Activated naive CD4-positive, alpha-beta T cell treated with anti-CD3 and anti-CD28 coated beads, Interleukin-2, amount 10 ng/mL, durations not matched to agents 7 days and 5 days (primary cell): ENCODE measurements at places on chromosomes 4 and X.
A peak's percentile ranks its signal among the peaks of the same experiment; 100 is the strongest.

GRCh38 chr4:156692016-156692415, 279.6 kb downstream of the PDGFC start:
- no peak for DNase-seq

- no peak for DNase-seq
Observed at GRCh38 chr4:113788888-113789287, 27.4 kb upstream of the CAMK2D start.

DNA sequence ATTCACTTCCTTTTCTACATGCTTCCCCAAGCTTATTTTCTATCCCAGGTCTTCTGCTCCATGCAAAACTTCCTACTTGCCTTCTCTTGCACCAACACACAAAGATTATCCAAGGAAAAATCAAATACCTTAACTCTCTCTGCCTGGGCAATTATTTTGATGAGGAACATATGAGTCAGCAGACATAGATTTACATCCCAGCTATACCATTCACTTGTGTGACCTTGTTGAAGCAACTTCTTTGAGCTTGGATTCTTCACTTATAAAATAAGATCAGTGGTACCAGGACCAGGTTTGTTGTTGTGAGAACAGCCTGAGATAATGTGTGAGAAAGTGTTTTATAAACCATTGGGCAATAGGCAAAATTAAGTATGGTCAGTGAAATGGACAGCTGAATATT, 39.1 kb upstream of the TMEM192 start:
- DNase-seq: no peak

GRCh38 chr4:185210102-185210981, 944 bp downstream of the SNX25 start:
- DNase-seq: peak; percentile 62

DNA sequence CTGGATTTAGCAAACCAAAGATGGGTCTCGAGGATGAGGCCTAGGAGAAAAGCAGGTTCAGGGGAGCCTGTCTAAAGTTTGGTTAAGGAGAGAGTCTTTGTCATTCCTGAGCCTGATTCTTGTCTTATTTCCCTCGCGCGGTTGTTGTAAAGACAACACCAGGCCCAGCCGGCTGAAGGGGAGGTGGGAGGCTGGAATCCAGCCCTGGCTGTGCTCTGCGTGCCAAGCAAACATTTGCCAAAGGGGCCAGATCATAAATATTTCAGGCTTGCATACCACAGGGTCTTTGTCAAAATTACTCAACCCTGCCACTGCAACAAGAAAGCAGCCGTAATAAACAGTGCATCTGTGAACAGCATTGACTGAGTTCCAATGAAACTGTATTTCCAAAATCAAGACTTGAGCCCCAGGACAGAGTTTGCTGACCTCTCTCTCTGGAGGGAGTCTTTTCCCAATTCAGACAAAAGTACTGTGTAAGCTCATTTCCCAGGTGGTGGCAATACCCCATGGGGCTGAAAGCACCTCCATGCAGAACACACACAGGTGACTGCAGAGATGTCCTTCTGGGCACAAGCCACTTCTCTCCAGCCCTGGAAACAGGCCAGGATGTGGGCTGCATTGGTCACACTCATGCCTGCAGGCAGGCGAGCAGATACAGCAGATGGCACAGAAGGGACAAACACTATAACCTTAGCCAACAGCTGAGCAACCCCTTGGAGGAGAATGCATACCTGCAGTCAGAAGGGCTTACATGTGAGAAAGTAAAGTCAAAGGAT, 320.3 kb downstream of the STK32B start:
- no peak for DNase-seq

DNA sequence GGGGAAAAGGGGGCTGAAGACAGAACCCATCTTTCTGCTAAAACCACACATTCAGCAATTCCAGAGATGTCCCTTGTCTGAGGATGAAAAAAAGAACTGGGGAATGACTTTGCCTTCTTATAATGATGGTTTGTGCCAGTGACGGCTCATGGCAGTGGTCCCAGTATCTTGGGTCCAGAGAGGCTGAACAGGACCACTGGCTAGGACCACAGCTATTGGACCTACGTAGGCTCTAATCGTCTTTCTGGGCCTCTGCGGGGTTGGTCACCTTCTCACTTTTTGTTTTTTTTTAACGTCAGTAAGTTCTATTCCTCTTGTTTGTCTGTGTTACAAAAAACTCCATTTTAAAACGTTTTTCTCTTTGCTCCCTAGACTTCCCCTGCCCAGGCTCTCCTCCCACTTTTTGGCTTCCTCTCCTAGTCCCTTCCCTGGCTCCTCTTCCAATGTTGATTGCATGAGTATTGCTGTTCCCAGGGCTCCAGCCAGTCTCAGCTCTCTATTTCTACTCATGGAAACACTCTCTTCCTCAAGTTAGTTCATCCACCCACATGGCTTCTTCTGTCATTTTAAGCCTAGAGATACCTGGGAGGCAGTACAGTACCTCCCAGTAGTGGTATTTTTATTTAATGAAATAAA, 52.6 kb upstream of the STX18 start:
- DNase-seq: no peak

DNA sequence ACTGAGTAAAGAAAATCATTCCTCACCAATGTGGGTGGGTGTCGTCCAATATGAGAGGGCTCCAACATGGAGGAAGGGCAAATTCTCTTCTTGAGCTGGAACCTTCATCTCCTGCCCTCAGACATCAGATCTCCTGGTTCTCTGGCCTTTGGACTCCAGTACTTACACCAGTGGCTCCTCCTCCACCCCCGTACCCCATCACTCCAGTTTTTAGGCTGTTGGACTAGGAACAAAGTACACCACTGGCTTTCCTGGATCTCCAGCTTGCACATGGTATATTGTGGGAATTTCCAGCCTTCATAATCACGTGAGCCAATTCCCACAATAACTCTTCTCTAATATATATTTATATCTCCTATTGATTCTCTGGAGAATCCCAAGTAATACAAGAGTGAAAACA, 196.9 kb downstream of the PDHA2 start:
- DNase-seq: no peak

DNA sequence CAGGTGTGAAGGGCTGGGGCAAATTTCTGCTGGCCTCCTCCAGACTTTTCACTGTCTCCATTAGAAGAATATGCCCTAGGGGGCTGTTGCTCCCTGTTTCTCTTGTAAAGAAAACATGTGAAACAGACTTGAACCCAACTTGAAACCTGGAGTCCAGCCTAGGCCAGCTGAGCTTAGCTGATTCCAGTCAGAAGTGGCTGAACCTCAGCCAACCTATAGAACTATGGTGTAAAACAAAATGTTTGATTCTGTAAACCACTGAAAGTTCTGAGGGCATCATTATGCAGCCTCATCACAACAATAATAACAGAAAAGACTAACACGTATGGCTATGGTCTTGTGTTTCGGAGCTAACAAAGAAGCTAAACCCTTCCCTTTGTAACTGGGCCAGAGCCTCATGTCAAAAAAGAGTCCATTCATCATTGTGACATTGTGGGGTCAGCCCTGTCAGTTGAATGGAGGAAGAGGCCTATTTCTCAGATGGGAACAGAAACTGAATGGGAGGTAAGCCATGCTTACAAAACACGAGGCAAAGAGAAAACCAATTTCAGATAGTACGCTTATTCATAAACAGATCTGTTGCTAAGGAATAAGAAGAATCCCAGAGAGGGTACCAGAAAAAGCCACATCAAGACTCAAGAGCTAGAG, 34.1 kb downstream of the SETD7 start:
- no peak for DNase-seq

GRCh38 chr4:122259849-122260248, 107.7 kb downstream of the BLTP1 start:
- no peak for DNase-seq

DNA sequence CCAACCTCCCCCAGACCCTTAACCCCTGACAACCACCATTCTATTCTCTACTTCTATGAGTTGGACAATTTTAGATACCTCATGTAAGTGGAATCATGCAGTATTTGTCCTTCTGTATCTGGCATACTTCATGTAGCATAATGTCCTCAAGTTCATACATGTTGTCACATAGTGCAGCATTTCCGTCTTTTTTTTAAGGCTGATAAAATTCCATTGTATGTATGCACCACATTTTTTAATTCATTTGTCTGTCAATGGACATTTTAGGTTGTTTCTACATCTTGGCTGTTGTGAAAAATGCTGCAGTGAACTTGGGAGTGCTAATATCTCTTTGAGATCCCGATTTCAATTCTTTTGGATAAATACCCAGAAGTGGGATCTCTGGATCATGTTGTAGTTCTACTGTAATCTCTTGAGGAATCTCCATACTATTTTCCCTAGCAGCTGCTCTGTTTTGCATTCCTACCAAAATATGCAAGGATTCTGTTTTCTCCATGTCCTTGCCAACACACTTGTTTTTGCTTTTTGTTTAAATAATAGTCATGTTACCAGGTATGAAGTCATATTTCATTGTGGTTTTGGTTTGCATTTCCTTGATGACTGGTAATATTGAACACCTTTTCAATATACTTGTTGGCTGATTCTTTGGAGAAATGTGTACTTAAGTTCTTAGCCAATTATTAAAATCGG, 48.8 kb upstream of the ADAD1 start:
- no peak for DNase-seq

GRCh38 chr4:41396214-41396613, 139.5 kb downstream of the UCHL1 start:
- no peak for DNase-seq

GRCh38 chrX:132491191-132491590, 2.4 kb upstream of the MBNL3 start:
- peak; percentile 31 for DNase-seq

- DNase-seq: no peak
Observed at GRCh38 chrX:129780441-129781105, 824 bp downstream of the SASH3 start.

GRCh38 chrX:1384658-1385252, 7.2 kb downstream of the SLC25A6 start:
- peak; percentile 20 for DNase-seq

DNA sequence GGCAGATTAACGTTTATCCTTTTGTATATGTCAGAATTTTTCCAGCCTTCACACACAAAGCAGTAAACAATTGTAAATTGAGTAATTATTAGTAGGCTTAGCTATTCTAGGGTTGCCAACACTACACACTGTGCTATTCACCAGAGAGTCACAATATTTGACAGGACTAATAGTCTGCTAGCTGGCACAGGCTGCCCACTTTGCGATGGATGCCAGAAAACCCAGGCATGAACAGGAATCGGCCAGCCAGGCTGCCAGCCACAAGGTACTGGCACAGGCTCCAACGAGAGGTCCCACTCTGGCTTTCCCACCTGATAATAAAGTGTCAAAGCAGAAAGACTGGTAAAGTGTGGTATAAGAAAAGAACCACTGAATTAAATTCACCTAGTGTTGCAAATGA, 94.8 kb downstream of the TET2 start:
- DNase-seq: no peak

DNA sequence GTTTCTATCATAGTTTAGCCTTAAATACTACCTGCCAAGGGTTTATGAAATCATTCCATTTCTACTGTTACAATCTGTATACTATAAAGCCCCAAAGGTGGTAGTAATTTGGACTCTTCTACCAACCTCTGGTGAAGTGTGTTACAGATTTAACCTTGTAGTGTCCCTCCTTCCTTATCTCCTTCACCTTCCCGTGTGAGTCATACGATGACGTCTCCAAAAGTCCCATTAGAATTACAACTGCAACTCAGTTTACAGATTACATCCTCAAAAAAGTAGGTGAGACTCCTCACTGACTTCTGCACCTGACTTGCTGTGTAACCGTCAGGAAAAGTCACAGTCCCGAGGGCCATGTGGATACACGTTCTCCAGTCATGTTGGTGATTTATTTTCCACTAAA, 219.0 kb downstream of the DCTD start:
- no peak for DNase-seq

- DNase-seq: no peak
Observed at GRCh38 chrX:37846558-37846933, 825 bp downstream of the DYNLT3 start.

- no peak for DNase-seq
Observed at GRCh38 chrX:39307488-39307887, 506.2 kb downstream of the MID1IP1 start.

DNA sequence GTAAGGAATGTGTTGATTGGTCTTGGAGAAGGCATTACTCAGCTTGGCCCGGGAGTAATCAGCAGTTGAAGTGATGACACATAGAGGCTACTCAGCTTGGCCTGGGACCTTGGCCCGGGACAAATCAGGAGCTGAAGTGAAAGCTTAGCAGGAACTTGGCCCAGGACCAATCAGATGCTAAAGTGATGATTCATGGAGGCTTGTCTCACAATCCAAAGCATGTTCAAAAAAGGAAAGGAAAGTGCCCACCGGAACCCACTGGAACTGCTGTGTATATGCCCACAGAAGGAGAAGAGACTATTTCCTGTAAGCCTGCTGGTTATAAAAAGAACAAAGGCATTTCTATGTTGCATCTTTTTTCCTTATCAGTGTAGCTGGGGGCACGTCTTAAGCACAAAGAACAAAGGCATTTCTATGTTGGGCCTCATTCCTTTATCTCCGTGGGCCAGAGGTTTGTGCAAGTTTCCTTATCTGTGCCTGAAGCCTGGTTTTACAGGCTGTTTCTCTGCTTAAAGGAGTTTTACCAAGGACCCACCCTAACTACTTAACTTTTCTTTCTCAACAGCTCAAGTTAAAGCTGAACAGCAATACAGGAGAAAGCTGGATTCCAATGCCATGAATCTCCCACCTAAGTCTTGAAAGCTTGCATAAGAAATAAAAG, 1176.7 kb downstream of the NLGN4X start:
- no peak for DNase-seq

DNA sequence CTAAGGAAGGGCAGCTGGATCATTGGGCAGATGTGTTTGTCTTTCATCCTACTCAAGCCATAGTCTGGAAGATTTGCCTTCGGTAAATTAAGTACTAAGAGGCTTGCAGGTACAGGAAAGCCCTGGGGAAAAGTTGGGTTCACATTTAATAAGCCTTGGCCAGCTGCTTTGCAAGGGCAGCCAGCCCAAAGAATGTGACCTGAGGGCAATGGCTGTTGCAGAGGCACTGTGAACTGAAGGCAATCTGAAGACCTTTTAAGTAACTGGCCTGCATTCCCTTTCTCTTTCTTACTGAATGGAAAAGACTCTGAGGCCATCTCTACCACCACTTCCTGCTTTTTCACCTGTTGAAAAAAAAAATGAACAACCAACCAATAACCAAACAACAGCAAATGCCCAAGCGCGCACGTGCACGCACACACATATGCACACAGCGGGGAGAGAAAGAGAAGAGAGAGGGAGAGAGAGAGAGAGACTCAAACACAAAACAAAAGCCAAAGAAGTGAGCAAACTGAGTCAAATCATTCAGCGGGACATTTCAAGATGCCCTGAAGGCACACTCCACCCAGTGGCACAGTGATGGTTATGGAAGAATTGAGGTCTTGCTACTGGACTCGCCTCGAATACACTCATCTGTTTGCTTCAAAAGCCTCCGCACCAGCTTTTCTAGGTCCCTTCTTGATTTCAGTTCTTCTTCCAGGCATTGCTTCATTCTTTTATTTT, 19.6 kb downstream of the CD40LG start:
- DNase-seq: peak; percentile 50

GRCh38 chr4:10963958-10964703, 279.6 kb upstream of the CLNK start:
- no peak for DNase-seq
